ENCODE measurements at places on chromosomes 3 and 15. TPM values are rescaled to one million over a fixed set of nuclear protein-coding genes. Genes with fewer than 3 reads are reported as not detected.

Gene P2RY1
- 14.0 TPM for total RNA-seq

Gene MYO5A
- total RNA-seq: 16.8 TPM

Gene PARP15
- not detected for total RNA-seq

Gene COL7A1
- total RNA-seq: 24.8 TPM

Gene ERICH6
- 0.24 TPM for total RNA-seq

Gene TMEM158
- 7.2 TPM for total RNA-seq

Gene FBXO40
- not detected for total RNA-seq

Gene IL5RA
- total RNA-seq: not detected

Gene FRMD4B
- 0.33 TPM for total RNA-seq

Gene SNURF
- total RNA-seq: 11.8 TPM

Gene RLBP1
- total RNA-seq: not detected

DNA sequence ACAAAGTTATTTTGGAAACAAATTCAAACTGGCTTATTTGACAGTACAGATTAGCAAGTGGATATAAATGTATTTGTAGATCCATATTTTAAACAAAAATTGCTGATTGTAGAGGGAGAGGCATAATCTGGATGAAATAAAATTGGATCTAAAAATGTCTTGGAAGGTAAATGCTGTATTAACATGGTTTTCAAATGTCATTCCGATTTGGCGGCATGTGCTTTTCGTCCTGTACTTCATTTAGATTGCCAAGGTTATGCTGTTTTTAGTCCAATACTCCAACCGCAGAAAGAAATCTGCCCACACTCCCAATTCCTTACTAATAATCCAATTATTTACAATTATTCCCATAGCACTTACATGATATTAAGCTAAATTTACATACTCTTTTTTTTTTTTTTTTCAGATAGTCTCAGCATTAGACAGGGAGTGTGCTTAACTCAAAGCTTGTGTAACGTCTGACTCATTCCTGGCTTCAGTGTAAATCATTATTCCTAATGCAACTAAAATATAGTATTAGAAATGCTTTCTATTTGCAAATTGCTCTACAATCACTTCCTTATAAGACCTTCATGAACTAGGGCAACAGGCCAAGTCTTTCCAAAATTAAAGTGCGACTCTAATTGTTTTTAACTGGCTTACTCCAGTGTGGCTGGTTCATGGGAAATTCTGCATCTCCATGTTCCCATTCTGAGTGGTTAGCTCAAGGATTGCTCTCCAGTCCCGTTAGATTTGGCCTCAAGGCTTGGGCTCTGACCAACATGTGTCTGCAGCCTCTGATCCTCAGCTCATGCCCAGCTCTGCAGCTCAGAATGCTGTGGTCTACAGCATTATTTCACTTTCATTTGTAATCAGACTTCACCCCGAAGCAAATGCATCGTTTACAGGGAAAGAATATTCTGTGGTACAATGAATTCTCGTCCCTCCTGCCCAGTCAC is 103.9 kb downstream of the FBN1 start:
- peak; percentile 45 for DNase-seq
- H3K4me3 ChIP-seq: peak overlapping the region; percentile 10
- H3K36me3 ChIP-seq: no peaks in the 10 kb centered on the region

DNA sequence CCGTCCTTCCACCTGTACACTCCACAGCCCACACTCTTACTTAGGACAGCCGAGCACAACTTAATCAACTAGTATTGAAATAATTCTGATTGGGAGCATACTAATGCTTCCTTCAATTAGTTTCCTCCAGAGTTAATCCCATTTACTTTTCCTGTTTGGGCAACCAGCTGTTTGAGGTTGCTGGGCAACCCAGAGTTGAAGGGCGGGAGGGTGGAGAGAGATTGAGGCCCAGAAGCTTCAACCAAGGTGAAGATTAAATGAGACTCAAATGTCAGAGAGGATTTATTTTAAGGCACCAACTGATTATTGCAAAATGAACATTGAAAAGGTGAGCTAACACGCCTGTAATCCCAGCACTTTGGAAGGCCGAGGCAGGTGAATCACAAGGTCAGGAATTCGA is 428.5 kb upstream of the SEMA6D start:
- H3K4me3 ChIP-seq: no peak overlapping the region
- no peaks in the 10 kb centered on the region for H3K36me3 ChIP-seq
- H3K27ac ChIP-seq: peak overlapping the region; percentile 81

DNA sequence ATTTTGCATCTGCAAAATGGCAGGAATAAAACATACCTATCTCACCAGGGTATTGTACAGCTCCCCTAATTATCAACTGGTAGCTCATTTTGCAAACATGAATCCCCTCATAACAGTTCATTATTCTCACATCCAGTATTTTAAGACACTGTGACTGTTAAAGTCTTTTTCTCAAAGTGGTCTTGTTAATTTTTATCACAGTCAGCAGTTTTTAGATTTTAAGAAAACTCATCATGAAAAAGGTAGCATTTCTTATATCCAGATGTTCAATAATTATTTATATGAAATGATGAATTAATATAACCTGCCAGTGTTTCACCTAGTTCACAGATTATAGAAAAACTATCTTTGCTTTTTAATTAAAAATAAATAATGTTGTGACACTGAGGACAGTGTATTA is 354.9 kb upstream of the ARL6 start:
- no peaks in the 10 kb centered on the region for H3K36me3 ChIP-seq
- no peak overlapping the region for H3K4me3 ChIP-seq
- DNase-seq: no peak
- H3K4me1 ChIP-seq: no peaks in the 10 kb centered on the region
- no peak overlapping the region for H3K27ac ChIP-seq
- no peaks in the 10 kb centered on the region for H3K27me3 ChIP-seq

DNA sequence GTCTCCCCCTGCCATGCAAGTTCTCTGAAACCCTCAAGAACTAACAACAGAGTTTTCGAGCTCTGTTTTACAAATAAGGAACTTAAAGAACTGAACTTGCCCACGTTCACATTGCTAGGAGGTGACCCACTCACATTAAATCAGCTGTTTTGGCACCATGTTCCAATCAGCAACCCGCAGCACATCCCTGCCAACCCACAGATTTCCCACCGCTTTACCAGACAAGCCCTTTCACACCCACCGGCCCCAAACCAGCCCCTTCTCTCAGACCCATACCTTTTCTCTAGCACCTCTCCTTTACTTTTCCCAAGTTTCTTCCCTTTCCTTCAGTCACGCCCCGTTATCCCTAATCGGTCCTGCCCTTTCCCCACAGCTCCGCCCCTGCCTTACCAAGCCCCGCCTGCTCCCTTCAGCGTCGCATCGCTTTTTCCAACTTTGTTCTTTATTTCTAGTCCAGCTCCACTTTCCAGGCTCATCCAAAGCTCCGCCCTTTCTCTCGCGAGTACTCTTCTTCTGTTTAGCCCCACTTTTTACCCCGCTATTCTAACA is 804 bp upstream of the BRPF1 start:
- DNase-seq: no peak
- peaks cover 12% of the 10 kb centered on the region for H3K4me1 ChIP-seq
- peak overlapping the region; percentile 100 for H3K4me3 ChIP-seq
- H3K27ac ChIP-seq: peak overlapping the region; percentile 99
- no peaks in the 10 kb centered on the region for H3K27me3 ChIP-seq

DNA sequence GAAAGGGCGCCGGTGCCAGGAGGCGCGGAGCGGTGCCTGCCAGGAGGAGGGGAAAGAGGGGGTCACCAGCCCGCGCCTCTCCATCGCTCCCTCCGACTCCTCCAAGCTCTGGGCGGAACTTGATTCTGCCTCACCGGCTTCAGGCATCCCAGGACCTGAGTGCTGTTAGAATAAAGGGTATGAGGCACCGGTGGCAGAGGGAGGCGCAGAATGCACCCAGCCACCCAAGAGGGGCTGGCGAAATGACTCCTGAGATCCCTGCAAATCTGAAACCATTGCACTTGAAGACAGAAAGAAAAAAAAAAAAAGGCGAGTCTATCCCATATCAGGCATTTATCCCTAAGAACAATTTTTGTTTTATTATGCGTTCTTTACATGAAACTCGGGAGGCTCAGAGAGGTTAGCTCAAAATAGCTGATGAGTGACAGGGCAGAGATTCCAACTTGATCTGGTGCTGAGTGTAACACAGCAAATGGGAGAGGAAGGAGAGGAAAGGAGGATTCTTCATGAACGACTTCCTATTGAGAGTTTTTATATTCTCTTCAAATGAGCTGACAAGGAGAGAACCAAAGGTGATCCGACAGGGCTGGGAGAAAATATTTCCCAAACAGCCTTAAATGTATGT is 157.0 kb upstream of the FRMD4B start:
- no peaks in the 10 kb centered on the region for H3K36me3 ChIP-seq
- H3K27ac ChIP-seq: no peak overlapping the region
- H3K27me3 ChIP-seq: peaks cover 31% of the 10 kb centered on the region
- H3K4me1 ChIP-seq: no peaks in the 10 kb centered on the region
- DNase-seq: no peak

DNA sequence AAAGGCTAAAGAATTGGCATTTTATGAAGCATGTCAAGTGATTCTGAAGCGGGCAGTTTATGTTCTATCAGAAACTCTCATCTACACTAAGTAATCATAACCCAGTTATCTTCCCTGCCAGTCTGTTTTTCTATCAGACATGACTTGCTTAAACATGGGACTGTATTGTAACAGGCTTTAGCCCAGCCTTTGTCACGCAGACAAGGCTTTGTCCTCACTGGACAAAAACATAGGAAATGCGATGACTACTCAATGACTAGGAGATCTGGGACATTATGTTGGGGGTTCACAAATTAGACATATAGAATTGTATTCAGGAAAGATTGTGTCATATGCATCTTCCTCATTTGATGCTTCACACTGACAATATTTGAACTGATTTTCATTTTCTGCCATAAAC is 115.5 kb downstream of the GADL1 start:
- H3K27ac ChIP-seq: no peak overlapping the region
- H3K4me3 ChIP-seq: no peak overlapping the region

DNA sequence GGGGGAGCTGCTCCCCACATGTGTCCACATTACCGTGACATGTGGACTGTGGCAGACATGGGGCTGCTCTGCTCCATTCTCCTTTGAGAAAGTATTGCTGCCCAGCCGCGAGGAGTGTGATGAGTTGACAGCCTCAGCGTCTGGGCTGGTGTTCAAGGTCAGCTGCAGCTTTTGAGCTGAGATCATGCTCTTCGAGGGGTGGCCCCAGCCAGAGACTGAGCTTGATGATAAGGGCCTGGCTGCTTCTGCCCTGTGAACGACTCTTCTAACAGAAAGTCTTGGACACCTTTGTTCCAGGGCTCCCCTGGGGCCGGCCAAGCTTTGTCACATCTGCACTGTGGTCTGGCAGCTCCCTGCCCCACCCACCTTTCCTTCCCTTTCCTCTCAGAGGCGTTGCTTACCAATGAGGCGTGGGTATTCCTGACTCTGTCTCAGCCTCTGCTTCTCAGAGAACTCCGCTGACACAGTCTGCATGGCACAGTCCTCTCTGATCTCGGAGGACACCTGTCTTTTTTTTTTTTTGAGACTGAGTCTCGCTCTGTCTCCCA is 86.6 kb downstream of the CHRD start:
- no peaks in the 10 kb centered on the region for H3K36me3 ChIP-seq
- H3K4me1 ChIP-seq: no peaks in the 10 kb centered on the region
- DNase-seq: no peak
- H3K4me3 ChIP-seq: no peak overlapping the region
- H3K27ac ChIP-seq: no peak overlapping the region

DNA sequence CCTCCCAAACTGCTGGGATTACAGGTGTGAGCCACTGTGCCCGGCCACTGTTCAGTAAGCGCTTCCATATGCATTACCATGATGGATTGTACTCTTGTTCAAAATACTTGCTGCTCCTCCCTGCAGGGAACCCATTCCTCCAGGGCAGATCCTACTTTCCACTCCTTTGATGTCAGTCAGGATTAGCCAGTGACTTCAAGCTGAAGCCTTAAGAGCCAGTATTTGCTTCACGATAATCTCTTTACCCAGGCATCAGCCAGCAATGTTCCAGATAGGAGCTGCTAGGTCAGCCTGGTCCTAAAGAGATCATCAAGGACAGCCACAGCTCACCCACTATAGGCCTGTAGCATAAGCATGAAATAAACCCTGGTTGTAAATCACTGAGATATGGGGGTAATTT is 96.5 kb upstream of the UBE2E2 start:
- no peaks in the 10 kb centered on the region for H3K4me1 ChIP-seq
- no peaks in the 10 kb centered on the region for H3K27me3 ChIP-seq
- H3K27ac ChIP-seq: no peak overlapping the region
- no peak for DNase-seq
- no peak overlapping the region for H3K4me3 ChIP-seq

DNA sequence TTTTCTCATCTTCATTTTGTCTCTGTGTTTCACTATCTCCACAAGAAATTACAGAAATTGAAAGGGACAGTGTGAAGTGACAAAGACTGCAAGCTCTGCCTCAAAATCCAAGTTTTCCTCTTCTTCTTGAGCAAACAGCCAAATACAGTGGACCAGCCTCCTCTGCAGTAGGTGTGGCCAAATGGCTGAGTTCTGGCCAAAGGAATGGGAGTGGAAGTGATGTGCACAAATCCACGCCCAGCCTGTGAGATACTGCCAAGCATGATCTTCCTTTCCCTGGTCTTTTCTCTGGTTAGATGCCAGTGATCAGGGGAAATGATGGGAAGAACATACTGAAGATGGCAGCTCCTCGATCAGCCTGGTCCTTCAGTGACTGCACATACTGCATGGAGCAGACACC is 111.0 kb upstream of the CPNE4 start:
- no peaks in the 10 kb centered on the region for H3K36me3 ChIP-seq
- H3K27ac ChIP-seq: no peak overlapping the region
- H3K4me3 ChIP-seq: no peak overlapping the region
- H3K27me3 ChIP-seq: no peaks in the 10 kb centered on the region
- no peak for DNase-seq

GRCh38 chr3:43609406-43609805 is 12.4 kb downstream of the ANO10 start:
- no peak overlapping the region for H3K4me3 ChIP-seq
- no peaks in the 10 kb centered on the region for H3K27me3 ChIP-seq
- H3K36me3 ChIP-seq: no peaks in the 10 kb centered on the region
- H3K4me1 ChIP-seq: no peaks in the 10 kb centered on the region
- no peak for DNase-seq
- H3K27ac ChIP-seq: no peak overlapping the region

GRCh38 chr3:27544372-27544865 is 60.2 kb upstream of the SLC4A7 start:
- peaks cover 10% of the 10 kb centered on the region for H3K4me1 ChIP-seq
- H3K4me3 ChIP-seq: no peak overlapping the region
- H3K27me3 ChIP-seq: peaks cover 3% of the 10 kb centered on the region

DNA sequence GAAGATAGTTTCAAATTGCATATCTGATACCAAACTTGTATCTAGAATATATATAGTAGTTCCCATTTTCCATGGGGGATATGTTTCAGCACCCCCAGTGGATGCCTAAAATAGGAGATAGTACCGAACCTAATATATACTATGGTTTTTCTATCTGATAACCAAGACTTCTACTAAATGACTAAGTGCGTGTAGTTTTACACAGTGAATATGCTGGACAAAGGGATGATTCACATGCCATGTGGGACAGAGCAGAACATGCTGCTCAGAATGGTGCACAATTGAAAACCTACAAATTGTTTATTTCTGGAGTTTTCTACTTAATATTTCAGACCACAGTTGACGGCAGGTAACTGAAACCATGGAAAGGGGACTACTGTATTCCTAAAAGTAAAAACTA is 73.4 kb upstream of the TP63 start:
- no peak overlapping the region for H3K27ac ChIP-seq
- no peak overlapping the region for H3K4me3 ChIP-seq
- H3K4me1 ChIP-seq: no peaks in the 10 kb centered on the region
- no peak for DNase-seq
- H3K27me3 ChIP-seq: no peaks in the 10 kb centered on the region
